ENCODE measurements at places on chromosomes 4 and X.

DNA sequence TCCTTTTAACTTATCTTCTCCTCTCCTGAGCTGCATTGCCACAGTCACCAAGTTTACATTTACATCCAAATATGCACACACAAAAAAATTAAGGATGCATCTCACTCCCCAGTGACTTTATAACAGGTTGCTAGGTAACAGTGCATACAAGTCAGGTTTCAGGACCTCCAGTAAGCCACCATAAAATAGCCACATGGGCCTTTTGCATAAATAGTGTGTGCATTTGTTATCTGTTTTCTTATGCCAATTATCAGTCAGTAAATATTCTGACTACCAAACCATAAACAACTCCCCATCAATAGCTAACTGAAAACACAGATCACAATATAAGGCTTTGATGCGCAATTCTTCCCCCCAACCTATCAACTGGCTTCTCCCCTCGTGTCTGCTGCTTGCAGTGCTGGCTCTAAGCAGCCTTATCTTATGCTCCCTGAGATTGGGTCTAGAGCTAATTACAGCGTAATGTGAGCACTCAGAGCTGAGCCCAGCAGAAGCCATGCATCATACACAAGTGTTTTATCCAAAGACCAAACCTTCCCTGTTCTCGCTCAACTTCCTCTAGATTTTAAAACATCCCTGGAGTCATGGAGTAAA, 55.4 kb downstream of the ZNF827 start:
- DNase-seq: no peak

DNA sequence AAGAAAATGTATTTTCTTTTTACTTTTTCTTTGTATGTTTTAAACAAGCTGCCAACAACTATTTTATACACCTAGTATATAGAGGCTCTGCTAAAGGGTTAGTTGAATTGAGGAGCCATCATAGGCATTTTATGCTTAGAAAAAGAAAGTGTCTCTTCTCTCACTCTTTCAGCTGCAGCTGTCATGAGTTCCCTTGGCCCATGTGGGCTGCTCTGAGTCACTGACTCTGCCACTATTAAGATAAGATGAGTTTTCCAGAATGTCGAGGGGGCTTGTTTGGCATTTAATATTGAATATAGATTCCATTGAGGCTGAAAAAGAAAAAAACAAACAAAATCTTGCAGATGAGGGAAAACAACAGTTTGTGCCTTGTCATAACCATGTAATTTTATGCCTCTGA, 126.0 kb upstream of the PAQR3 start:
- DNase-seq: no peak

- no peak for DNase-seq
These were observed 31.3 kb upstream of the ETNPPL start for GRCh38 chr4:108794136-108794535.

GRCh38 chrX:134607523-134607922, 50.7 kb downstream of the PLAC1 start:
- DNase-seq: no peak

GRCh38 chr4:1871471-1872021, 353 bp downstream of the NSD2 start:
- no peak for DNase-seq

DNA sequence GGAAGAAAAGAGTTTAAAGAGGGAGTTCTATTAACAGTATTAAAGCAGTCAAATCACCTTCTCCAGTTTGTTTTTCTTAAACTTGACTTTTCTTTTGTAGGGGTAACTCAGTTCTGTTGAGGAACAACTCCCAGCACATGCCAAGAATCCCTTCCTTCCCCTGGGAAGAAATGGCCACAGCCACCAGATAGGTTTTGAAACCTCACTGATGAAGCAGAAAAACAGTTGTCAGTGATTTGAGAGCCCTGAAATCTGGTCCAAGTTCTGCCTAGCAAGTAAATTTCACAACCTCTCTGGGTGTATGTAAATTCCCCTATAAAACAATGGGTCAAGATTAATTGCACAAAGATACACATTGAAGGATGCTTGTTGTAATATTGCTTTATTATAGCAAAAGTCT, 167.1 kb downstream of the DHX15 start:
- DNase-seq: no peak

- no peak for DNase-seq
These were observed 38.8 kb downstream of the DCLK2 start for GRCh38 chr4:150117094-150117493.

DNA sequence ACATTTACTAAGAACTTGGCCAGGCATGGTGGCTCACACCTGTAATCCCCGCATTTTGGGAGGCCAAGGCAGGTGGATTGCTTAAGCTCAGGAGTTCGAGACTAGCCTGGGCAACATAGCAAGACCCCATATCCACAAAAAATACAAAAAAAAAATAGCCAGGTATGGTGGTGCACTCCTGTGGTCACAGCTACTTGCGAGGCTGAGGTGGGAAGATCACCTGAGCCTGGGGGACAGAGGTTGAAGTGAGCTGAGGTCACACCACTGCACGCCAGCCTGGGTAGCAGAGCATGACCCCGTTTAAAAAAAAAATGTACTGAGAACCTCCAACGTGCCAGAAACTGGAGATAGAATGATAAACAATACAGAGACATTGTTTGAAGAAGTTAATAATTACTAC, 8.0 kb downstream of the OPRPN start:
- no peak for DNase-seq

DNA sequence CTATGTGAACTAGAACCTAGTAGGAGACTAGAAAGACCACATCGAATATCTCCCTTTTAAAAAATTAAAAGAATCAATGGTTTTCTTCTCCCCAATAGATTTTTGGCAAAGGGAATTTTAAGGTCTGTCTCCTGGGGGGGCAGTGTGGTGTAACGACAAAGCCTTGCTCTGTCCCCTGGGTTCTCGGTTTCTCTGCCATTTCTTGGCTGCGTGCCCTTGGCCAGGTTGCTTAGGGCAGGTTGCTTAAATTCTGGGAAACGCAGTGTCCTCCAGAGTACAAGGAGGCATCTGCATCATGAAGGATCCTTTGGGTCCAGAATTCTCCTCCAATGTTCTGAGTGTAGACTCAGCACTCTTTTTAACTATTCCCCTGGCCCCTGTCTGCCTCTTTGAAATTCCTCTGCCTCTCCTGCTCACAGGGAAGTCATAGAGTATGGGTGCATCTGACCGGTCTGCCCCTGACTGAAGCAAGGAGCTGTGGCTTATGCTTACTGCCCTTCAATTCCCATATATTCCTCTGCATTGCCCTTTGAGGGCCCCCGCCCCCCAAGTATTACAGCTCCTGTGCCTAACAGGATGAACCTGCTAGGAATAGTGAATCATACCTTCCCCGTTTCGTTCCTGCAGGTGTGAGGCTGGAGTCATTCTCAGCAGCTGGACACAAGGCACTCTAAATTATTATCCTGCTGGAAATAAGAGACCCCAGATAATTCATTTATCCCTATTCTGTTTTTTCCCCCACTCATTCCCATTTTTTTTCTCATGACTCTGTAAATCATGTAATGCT, 2.2 kb downstream of the KIT start:
- no peak for DNase-seq

- DNase-seq: no peak
These were observed 244.6 kb upstream of the BOD1L1 start for GRCh38 chr4:13872155-13872554.

GRCh38 chrX:120462370-120462769, 6.7 kb downstream of the LAMP2 start:
- no peak for DNase-seq

DNA sequence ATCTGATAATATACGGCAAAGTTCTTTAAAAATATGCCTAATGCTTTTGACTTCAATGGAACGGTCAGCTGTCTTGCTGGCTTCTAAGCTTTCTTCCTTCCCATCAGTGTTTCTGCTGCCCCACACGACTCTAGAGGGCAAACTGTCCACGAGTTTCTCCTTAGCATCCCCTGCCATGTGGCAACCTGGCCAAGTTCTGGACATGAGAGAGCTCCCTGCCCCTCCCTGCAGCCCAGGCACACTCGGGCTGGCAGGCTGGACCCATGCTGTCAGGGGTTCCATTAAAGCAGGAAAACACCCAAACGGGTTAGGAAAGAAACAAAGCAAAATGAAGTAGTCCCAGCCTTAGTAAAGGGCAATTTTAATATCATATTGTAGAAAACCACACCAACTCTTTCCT, 38.8 kb downstream of the KDR start:
- DNase-seq: no peak

GRCh38 chrX:130079824-130080406, 30.4 kb downstream of the ELF4 start:
- peak; percentile 83 for DNase-seq

GRCh38 chr4:139227729-139228404, 50.8 kb upstream of the ELF2 start:
- DNase-seq: no peak

DNA sequence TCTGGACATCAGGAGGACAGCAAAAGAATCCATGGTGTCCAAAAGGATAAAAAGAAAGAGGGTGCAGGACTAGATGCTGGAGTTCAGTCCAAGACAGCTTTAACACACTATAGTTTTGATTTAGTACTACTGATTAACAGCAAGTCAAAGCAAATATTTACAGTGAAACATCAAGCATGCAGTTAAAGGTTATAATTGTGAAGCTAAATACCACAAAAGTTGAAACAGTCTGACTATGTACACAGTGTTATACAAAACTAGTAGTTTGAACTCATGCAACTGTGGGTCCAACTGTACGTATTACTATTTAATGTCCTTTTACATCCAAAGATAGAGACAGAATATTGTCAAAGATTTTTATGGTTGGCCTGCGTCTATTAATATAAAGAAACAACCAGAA, 57.6 kb downstream of the CHIC2 start:
- DNase-seq: no peak

All from ELF-1 (cell line).